ENCODE measurements at places on chromosomes 7 and 10.

DNA sequence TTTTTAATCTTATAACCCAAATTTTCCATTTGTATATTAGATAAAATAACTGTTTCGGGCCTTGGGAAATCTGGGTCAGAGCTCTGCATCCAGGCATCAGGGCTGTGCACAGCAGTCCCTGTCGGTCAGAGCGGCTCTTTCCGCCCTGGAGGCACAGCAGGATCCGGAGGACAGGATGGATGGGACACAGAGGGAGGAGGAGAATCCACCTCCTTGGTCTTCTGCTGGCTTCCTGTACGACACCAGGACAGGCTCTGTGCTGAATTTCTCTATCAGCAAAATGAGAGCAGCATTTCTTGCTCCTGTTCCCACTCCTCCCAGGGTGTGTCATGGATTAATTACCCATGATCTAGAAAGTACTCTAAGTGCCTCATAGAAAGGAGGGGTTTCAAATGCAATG lies 254.9 kb downstream of the SKAP2 start:
- DNase-seq = no peak

DNA sequence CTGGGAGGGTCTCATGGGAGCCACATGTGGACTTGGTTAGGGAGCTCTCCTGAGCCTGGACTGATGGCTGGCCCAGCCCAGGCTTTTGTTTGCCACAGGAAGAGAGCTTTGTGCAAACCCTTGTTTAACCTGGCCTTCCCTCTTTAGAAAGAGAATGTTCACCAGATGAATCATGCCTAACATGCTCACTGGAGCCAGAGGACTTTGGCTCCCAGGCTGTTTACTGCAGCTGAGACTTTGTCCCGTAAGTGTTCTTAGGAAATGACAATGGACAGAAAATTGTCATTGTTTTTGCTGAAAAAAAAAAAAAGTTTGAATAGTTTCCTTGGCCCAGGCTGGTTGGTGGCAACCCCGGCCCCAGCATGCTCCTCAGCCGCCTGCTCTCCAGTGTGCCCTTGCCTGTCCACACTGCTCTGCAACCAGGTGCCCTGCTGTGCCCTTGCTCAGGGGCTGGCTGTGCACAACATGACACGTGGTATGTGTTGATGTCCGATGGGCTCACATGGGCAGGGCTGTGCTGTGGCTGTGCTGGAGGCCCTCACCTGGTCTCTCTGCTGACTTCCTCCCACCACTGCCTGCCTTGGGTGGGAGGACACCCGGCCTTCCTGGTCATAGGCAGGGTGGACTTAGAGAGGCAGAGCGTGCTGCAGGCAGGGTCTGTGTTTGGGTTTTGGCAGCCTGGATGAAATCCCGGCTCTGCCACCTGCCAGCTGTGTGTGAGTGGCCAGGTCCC lies 215.3 kb upstream of the ZNF32 start:
- DNase-seq = no peak

- no peak for DNase-seq
Observed at GRCh38 chr10:15809450-15809849, 50.9 kb downstream of the MINDY3 start.

DNA sequence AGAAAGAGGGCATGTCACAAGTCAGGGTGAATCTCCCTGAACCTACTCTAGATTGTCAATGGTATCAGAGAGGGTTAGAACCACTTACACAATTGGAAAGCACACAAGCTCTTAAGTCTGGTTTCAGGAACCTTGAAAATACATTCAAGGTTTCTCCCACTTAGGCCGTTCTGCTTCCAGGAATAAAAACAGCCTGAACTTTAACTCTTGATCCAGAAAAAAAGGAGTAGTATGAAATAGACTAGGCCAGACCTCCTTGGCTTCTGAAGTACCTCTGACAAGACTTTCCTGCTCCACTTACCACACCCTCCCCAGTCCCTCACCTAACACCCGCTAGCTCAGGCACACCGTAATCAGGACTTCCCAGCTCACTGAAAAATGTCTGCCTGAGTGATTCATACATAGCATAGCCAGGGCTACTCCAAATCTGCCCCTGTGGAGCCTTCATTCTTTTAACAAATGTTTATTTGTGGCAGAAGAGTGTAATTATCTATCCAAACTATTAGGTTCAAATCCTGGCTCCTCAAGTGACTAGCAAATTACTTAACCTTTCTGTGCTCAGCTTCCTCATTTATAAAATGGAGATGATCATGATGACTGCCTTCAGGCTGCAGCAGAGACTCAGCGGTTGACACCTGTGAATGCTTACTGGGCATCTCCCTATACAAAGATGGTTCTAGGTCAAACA lies 30.3 kb upstream of the IL6 start:
- no peak for DNase-seq

DNA sequence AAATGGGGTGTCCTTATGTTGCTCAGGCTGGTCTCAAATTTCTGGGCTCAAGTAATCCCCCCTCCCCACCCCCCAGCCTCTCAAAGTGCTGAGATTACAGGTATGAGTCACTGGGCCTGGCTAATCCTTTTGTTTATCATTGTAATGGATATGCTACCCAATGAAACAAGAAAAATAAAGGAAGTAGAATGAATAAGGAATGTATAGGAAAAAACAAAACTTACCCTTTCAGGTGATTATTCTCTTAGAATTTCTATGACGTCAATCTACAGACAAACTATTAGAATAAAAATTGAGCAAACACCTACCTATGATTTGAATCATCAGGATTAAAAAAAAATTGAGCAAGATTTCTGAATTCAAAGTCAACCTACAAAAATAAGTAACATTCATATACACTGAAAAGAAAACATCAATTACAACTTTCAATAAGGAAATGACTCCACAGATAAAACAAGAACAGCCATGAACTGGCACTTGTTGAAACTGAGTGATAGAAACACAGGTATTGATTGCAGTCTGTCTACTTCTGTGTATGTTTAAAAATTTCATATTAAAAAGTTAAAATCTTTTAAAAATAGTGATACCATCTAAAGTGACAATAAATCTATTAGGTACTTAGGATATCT lies 12.2 kb downstream of the ADAM12 start:
- no peak for DNase-seq

- no peak for DNase-seq
Observed at GRCh38 chr7:129780974-129781927, 169.7 kb downstream of the NRF1 start.

- DNase-seq = no peak
Observed at GRCh38 chr10:10819206-10819856, 198.3 kb upstream of the CELF2 start.
